ENCODE measurements at places on chromosomes 12 and 14. TPM values are rescaled to one million over a fixed set of nuclear protein-coding genes. Genes with fewer than 3 reads are reported as not detected.

DNA sequence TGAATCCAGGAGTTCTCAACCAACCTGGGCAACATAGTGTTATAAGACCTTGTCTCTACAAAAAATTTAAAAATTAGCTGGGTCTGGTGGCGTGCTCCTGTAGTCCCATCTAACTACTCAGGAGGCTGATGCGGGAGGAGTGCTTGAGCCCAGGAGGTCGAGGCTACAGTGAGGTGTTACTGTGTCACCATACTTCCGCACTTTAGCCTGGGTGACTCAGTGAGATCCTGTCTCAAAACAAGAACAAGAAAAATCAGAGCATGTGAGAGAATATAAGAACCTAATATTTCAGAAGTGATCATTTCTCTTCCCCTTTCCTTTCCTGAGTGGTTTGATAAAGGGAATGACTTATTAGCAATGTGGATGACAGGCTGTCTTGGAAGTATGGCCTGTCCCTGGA, 9.5 kb downstream of the TRAF3 start:
- DNase-seq, result no peak

DNA sequence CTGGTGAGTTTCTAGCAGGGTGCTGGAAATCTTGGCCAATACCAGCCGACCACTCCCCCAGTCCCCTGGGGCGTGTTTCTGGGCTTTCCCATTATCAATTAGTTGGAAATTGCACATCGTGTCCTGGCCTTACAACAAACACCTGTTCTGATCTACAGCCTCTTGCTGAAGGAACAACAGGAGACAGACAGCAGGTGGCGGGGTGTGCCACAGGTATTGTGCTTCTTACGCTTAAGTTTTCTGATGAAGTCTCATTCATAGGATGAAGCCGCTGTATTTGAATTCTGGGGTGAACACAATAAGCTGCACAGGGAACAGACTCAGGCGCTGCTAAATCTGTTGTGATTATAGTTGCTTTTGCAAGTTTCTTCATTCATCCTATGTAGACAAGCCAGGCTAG, 703 bp downstream of the HIGD1C start:
- DNase-seq, result no peak

- DNase-seq, result no peak
These were observed 21.7 kb downstream of the SNRNP35 start for GRCh38 chr12:123479442-123480180.

DNA sequence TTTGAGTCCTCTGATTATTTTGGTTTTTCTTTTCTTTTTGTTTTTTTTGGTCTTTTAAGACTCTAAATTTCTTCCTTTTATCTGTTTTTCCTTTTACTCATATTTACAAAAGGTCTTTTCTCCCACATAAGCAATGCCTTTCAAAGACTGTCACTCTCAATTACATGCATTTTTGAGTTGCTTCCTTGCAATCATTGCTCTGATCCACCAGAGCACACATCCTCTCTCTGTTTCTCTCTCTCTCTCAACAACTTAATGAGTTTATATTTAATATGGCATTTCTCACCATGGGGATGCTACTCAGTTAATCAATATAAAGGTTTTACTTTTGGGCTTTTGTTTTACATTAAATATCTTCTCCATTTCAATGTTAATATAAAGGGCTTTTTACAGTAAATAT, 62.7 kb upstream of the OR10AD1 start:
- no peak for DNase-seq

DNA sequence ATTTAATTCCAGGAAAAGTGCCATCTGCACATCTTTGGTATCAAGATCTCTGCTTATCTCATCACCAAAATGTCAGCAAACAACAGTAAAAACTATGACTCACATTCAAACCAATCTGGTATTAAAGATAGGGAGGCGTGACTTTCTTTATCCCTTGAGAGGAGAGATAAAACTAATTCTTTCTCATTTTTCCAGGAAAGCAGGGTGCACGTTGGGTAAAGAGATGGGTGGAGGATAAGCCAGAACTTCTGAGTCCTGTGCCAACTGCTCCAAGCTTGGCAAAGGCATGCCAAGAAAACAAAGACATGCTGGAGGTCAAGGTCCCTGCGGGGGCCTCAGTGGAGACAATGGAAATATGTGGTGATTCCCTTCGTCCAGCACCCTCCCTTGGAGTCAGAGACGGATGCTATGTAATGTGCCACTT, 225.8 kb upstream of the PLXNC1 start:
- no peak for DNase-seq

The SLC4A8 gene
- 2.3 TPM for total RNA-seq

- DNase-seq, result no peak
These were observed 132.8 kb upstream of the FSCB start for GRCh38 chr14:44639781-44640385.

GRCh38 chr14:36293824-36294223, 26.6 kb downstream of the MBIP start:
- no peak for DNase-seq

- no peak for DNase-seq
These were observed 108.1 kb upstream of the HIF1A start for GRCh38 chr14:61587081-61587713.

DNA sequence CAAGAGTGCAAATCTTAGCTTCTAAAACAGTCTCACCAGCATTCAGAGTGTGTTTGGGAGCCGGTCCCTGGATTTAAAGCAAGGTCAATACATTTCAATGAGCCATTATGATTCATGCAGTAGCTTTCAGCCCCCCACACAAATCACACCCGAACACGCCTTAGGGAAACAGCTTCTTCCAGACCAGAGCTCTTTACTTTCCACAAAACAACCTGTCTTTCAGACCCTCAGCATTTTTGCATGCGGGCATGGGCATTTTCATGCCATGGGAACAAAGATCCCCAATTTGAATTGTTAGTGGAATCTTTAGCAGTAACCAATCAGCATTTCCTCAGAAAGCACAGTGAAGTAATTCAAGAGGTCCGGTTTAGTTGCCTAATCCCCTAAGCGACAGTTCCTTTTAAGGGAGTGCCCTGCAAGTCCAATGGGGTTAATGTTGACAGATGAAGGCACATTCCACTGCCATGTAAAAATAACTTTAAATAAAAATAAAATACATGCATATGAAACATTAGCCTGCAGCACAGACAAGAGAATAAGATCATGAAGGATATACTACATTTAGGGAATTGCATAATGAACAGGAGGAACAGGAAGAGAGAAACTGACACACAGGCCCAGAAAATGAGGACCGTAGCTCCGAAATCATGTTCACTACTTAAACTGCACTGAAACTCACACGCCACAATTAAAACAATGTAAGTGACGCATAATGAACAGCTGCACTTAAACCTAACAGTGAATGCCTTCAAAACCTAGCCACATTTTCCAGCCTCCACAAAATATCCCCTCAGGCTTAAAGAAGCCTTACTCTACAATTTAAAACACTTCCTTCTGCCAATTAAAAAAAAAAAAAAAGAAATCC, 4.0 kb downstream of the VPS37B start:
- DNase-seq, result no peak

DNA sequence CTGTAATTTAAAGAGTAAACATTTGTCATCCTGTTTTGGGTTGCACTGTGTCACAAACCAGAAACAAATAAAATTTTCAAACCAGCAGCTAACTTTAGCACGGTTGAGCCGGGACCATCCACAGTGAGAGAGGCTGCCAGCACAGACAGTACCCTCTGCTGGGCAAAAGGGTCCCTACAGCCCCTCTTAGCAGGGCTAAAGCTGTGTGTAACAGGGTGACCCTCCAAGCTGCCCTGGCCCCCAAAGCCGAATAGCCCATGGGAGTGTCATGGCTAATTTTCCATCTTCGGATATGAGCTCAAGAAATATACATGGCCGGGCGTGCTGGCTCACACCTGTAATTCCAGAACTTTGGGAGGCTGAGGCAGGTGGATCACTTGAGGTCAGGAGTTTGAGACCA, 157.1 kb upstream of the GRIN2B start:
- DNase-seq, result no peak

- peak; percentile 83 for DNase-seq
These were observed at the start of gene ASB2 for GRCh38 chr14:93976477-93977057. ASB2 (minus strand) TSS chr14:93976570; CDS start chr14:93964539, 12,031 bp downstream.

GRCh38 chr12:69150796-69151127, 88.6 kb upstream of the CPSF6 start:
- DNase-seq, result no peak

The AVPR1A gene
- not detected for total RNA-seq

DNA sequence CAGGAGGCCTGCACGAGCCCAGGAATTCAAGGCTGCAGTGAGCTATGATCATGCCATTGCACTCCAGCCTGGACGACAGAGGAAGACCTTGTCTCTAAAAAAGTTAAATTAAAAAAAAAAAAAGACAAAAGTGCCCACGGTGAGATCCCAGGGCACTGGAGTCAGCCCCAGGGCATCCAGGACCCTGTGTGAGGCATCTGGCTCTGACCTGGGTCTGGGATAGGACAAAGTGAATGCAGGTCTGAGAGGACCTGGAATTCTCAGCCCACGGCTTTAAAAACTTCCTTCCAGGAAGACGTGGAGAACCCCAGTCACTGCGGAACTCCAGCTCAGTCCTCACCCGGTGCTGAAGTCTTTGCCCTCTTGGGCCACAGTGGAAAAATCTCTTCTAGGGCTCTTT, 33.1 kb downstream of the PHETA1 start:
- DNase-seq, result no peak

DNA sequence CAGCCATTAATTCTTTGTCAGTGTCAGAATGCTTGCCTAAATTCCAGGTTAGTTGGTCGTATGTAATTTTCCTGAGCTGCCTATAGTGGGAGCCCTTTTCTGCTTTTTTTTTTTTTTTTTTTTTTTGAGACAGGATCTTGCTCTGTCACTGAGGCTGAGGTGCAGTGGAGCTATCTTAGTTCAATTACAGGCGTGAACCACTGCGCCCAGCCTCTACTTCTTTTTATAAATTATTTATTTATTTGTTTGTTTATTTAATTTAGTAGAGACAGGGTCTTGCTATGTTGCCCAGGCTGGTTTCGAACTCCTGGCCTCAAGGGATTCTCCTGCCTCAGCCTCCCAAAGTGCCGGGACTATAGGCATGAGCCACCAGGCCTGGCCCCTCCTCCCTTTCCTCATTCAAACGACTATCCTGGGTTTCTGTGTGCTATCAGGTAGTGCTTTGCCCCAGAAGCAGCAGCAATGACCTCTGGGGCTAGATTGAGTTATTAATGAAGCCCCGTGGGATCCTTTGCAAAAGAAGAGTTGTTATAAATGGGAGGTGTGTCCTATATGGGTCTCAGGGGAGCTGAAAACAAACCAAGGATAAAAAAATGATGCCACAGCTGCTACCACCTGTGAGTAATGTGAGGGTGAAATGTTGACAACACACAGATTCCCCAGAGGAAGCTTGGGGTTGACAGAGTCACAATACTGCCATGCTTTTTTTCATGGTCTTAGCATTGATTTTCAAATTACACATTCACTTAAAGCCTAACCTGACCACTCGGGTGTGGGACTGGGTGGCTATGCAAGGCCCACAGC, 34.6 kb upstream of the NFKBIA start:
- no peak for DNase-seq

The ANO4 gene
- not detected for total RNA-seq

DNA sequence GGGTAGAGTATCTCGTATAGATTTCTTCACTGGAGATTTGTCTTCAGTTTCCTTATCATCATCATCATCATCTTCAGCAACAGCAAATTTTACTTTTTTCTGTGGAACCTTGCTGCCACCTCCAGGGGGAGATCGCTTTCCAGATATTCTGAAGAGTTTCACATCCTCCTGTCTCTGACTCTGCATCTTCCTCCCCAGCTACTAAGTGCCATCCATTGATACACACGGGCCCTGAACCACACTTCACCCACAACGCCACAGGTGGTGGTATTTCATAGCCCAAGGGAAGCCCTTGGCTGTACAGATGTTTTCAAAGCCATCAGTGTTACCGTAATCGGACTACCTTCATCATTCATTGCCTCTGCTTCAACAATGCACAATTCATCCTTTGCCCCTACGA, 82.2 kb downstream of the PPP2R5C start:
- peak; percentile 84 for DNase-seq

DNA sequence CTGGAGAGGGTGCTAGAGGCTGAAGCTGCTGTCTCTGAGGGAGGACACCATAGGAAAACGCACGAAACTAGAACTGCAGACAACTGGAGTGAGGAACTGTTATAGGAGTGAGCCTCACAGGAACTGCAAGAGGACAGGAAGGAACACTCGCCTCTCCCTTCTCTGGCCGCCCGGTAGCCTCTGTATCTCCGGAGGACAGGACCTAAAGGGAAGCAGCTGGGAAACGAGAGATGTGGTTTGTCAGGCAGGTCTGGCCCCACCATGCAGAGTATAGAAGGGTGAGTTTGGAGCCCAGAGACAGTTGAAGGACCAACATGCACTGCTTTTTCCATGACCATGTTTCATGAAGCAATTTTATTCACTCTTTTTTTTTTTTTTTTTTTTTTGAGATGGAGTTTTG, 127.3 kb downstream of the EFCAB11 start:
- no peak for DNase-seq

- DNase-seq, result no peak
These were observed 494.5 kb downstream of the TMEM132D start for GRCh38 chr12:129409281-129409680.

DNA sequence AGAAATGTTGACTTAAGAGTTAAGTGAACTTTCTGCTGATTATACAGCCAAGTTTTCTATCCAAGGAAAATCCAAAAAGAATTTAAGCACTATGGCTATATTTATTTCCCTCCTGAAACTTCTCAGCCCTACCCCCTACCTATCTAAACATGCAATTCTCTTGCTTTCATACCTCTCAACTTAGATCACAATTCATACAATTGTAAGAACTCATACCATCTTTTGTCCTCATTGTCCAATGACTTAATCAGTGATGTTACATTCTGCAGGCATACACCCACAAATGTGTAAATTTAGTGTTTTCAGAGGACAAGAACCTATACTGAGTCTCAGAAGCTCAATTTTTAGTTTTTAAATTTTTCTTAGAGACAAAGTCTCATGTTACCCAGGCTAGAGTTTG, 62.1 kb downstream of the ZFC3H1 start:
- no peak for DNase-seq

The ITFG2 gene
- total RNA-seq, result 36.5 TPM

GRCh38 chr12:13000925-13001774, 1.1 kb upstream of the HEBP1 start:
- peak; percentile 84 for DNase-seq

The PLCZ1 gene
- not detected for total RNA-seq

DNA sequence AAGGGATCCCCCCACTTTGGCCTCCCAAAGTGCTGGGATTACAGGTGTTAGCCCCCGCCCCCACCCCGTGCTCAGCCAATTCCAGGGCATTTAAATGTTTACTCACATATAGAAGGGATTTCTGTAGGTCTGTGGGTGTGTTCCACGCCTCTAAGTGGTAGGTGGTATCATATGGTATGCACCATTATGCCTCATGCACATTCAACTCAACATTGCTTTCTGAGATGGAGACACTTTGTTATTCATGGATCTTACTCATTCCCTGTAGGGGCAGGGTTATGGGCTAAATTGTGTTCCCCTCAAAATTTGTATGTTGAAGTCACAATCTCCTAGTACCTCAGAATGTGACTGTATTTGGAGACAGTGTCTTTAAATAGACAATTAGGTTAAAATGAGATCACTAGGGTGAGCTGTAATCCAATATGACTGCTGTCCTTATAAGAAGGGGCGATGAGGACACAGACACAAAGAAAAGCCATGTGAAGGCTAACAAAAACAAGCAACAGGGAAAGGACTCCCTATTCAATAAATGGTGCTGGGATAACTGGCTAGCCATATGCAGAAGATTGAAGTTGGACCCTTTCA, 200.6 kb downstream of the EFCAB11 start:
- DNase-seq, result no peak

GRCh38 chr12:22230280-22230794, 104.2 kb downstream of the ST8SIA1 start:
- no peak for DNase-seq

- no peak for DNase-seq
These were observed 214.7 kb downstream of the PHLDA1 start for GRCh38 chr12:75816897-75817296.

The TAS2R9 gene
- total RNA-seq, result not detected

Measured in activated CD4-positive, alpha-beta T cell treated with anti-CD3 and anti-CD28 coated beads, Interleukin-2, amount 10 ng/mL, durations not matched to agents 24 days and 14 days (primary cell).